ENCODE measurements at places on chromosomes 2 and 18. TPM values are rescaled to one million over a fixed set of nuclear protein-coding genes. Genes with fewer than 3 reads are reported as not detected.

Gene KCNJ3
- 0.30 TPM for polyA plus RNA-seq

Gene TMEM237
- polyA plus RNA-seq: 65.3 TPM

Gene E2F6
- 21.3 TPM for polyA plus RNA-seq

Gene SERPINB4
- polyA plus RNA-seq: not detected

Gene TFCP2L1
- polyA plus RNA-seq: 4.4 TPM

Gene POLE4
- 45.6 TPM for polyA plus RNA-seq

Gene NEB
- 47.5 TPM for polyA plus RNA-seq

Gene CRYGB
- not detected for polyA plus RNA-seq

Gene SLC23A3
- 3.6 TPM for polyA plus RNA-seq

Gene UCN
- polyA plus RNA-seq: 2.4 TPM

Gene SCYGR1
- not detected for polyA plus RNA-seq

Gene MSH2
- polyA plus RNA-seq: 64.8 TPM

Gene SPR
- 6.3 TPM for polyA plus RNA-seq

Gene CFC1
- 10.7 TPM for polyA plus RNA-seq

Gene RESP18
- not detected for polyA plus RNA-seq

Gene SPHKAP
- polyA plus RNA-seq: 1.6 TPM

Gene SCYGR5
- polyA plus RNA-seq: not detected

Gene LONRF2
- polyA plus RNA-seq: 2.5 TPM

Gene B3GNT7
- 2.8 TPM for polyA plus RNA-seq

Gene TMEM37
- 31.4 TPM for polyA plus RNA-seq

Gene PPP1R1C
- polyA plus RNA-seq: 3.2 TPM

Gene ST8SIA5
- 0.05 TPM for polyA plus RNA-seq

Gene PLA2R1
- 3.8 TPM for polyA plus RNA-seq

Gene SERPINB13
- polyA plus RNA-seq: not detected

Gene PID1
- 25.1 TPM for polyA plus RNA-seq

Gene TCF23
- 0.12 TPM for polyA plus RNA-seq

Gene NEURL3
- polyA plus RNA-seq: 0.23 TPM

Gene COL4A4
- polyA plus RNA-seq: 9.4 TPM

Data from right lung (tissue), 10 donors.